Globus pallidus (tissue), 1 donor: ENCODE measurements at places on chromosomes 5 and 9.

- no peak for DNase-seq
Observed at GRCh38 chr5:171323806-171324632, 15.0 kb downstream of the TLX3 start.

GRCh38 chr9:95796029-95796428 lies 79.5 kb upstream of the ERCC6L2 start:
- no peak for DNase-seq

DNA sequence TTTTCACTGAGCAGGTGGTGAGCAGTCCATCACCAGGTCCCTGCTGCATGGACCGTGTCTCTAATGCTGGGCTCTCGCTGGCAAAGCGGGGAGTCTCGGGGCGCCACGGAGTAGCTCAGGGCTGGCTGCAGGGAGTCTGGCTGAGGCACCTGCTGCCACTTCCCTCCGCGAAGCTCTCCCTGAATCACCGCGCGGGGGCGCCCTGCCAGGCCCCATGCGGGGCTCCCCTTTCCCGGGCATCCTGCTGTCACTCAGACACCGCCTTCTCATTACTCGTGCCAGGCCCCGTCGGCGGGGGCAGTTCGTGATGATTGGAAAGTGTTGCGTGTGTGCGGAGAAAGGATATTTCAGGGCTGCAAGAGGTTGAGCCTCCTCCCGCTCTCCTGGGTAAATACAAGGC lies 335.8 kb downstream of the IRX2 start:
- no peak for DNase-seq

DNA sequence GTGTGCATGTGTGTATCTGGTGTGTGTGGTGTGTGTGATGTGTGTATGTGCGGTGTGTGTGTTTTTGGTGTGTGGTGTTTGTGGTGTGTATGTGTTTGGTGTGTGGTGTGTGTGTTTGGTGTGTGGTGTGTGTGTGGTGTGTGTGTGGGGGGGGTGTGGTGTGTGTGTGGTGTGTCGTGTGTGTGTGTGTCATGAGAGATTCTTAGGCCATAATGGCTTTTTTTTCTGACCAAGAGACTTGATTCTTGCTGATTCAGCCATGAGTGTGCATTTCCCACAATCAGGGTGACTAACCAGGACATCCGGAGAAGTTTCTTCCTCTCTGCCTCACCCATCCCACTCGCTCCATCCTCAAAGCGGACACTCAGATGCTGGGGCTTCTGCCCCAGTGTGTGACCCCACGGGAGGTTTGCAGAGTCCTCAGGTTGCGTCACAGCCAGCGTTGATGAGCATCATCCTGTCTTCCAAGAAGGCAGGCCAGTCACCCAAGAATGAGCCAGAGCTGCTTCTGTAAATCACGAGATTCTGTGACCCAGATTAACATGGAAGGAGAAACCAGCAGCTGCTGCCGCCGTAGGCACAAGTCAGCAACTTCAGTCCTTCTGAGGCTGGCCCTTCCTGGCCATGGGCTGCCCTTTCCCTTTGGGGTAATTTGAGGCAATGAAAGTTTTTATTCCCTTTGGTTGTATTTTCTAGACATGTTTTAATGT lies 12.5 kb upstream of the CTSL start:
- peak; percentile 64 for DNase-seq

GRCh38 chr5:52457810-52458209 lies 329.9 kb upstream of the ITGA1 start:
- DNase-seq: no peak

GRCh38 chr5:115857626-115858349 lies 16.1 kb downstream of the AP3S1 start:
- no peak for DNase-seq

DNA sequence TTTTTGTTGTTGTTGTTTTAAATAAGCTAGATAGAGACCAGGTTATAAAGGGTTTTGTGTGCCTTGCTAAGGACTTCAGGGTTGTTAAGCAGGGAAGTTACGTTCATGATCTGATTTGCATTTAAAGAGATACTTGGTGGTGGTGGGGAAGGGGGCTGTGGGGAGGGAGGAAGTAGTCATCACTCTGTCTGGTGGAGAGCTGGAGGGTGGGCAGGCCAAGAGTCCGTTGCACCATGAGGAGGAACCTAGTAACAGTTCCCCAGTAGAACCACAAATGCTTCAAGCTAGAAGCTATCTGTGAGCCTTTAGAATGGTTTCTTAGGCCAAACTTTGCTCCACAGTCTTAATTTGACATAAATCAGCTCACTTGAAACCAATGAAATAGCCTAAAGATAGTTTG lies 18.7 kb upstream of the ROPN1L start:
- no peak for DNase-seq

- DNase-seq: no peak
Observed at GRCh38 chr5:92694067-92694466, 887.0 kb downstream of the NR2F1-AS1 start.

DNA sequence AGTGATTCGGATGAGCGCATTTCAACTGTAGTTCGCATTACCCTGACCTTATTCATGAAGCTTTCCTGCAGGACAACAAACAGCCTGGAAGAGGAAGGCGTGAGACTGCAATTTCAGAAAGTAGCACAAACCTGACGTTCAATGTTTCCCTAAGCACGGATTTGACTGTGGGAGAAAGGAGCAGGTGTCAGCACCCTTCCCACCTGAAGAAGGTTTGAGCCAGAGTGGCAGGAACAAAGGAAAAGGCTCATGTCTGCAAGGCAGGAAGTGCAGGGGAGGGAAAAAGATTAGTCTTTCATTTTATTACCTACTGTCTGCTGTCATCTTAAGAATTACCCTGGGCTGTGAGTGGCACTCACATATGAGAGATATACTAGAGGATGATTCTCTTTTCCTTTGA lies 114.0 kb downstream of the MED10 start:
- no peak for DNase-seq

DNA sequence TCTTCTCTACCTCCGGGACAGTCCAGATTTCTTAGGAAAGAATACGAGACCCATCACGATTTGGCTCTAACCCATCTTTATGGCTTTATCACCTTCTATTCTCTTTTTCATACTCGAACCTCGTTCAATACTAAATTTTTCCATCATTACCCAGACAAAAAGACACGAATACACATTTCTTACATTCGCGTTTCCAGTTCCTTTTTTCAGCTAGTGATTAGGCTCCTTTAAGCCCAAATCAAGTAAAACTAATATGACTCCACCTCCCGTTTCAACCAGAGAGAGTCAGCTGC lies 506 bp downstream of the ZBTB6 start:
- no peak for DNase-seq

DNA sequence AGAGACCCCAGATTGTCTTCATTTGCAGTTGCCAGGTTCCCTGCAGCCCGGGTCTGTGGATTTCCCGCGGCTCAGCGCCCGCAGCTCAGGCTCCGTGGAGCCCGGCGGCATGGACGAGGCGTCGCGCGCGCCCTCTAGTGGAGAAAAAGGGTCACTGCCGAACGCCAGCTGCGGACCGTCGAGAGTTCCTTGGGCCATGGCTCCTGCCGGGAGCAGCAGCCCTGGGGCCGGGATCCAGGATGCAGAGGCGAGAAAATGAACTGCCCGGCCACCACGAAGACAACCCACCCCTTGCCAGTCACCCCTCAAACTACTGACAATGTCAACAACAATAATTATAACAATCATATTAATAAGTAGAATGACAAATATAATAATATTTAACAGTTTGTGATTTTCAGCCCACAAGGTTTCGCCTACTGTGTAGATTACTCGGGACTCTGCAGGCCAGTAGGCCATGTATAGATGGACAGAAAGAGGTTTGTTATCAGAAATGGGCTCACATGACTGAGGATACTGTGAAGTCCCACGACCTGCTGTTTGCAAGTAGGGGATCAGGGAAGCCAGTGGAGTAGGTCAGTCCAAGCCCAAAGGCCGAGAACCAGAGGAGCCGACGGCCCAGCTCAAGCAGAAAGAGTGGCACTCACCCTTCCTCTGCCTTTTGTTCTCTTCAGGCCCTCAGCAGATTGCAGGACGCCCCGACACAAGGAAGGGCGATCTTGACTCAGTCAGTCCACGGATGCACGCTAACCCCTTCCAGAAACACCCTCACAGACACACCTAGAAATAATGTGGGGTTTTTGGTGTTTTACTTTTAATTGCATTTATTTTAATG lies 43.1 kb downstream of the BOD1 start:
- DNase-seq: peak; percentile 84

- DNase-seq: no peak
Observed at GRCh38 chr5:10272053-10272874, 22.2 kb downstream of the CCT5 start.

DNA sequence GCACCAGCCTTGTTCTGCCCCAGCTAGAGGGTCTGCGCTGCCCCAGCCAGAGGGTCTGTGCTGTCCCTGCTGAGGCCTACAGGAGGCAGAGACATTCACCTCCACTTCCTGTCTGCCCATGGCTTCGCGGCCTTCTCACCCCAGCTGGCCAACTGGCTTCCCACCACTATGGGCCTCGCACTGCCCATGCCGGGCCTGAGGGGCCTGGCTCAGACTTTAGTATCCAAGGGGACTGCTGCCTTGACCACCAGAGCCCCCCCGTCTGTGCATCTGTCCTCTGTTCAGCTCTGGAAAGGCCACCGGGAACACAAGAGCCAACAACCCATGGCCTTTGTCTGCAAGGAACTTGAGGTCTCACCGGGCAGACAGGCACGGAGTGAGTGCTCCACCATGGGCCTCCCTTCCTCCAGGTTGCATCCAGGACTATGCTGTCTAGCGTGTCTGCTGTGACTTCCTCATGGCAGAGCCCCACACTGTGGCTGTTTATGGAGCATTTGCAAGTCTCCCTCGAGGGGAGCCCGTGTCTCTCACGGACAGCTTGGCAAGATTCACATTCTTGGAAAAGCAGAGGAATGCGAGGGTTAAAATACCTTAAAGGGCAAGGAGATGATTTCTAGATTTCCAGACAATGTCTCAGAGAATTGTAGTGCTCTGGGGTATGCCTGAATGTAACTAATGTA lies 1.7 kb downstream of the DCANP1 start:
- DNase-seq: no peak

DNA sequence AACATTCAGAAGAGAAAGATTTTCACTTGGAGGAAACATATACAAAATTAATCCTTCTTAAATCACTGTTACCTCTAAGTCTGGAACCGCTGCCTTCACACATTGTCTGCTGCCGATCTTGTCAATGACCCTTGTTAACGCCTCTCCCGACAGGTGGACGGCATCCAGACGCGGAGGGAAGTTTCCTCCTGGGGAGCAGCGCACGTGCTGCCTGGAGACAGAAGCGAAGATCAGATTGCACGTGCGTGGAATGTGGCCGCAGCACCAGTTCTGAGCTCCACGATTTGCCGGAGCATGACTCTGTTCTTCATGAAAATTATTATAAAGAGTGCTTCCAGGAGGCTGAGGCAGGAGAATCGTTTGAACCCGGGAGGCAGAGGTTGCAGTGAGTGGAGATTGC lies 183.6 kb upstream of the IRX4 start:
- DNase-seq: no peak

- no peak for DNase-seq
Observed at GRCh38 chr5:80705801-80706200, 51.0 kb upstream of the DHFR start.

DNA sequence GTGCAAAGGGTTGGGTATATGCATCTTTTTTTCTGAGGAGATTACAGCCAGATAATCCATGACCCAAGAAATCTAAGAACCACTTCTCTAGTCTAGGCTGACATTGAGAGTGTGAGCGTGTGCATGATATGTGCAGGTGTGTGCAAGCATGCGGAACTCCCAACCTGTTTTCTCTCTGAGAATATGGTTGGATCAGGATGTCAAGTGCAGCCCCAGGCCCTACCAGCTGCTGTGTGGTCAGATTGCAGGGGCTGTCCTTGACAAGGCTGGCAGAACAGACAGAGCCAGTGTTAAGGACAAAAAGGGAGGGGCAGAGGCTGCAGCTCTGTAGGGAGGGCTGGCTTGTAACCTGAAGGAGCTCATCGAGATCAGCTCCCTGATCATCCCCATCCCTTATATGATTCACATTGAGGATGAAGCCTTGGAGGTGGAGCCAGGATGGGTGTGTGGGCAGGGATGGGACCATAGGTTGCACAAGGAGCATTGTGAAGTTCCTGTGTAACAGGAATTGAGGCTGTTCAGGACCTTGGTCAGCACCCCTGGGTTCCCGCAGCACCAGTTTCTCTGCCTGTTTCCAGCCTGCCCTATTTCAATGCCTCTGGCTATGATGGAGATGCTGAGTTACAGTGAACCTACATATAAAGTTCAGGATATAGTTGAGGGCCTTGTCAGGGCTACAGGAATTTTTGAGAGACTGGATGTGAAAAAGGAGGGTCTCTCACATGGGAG lies 52.6 kb upstream of the ARAP3 start:
- no peak for DNase-seq

DNA sequence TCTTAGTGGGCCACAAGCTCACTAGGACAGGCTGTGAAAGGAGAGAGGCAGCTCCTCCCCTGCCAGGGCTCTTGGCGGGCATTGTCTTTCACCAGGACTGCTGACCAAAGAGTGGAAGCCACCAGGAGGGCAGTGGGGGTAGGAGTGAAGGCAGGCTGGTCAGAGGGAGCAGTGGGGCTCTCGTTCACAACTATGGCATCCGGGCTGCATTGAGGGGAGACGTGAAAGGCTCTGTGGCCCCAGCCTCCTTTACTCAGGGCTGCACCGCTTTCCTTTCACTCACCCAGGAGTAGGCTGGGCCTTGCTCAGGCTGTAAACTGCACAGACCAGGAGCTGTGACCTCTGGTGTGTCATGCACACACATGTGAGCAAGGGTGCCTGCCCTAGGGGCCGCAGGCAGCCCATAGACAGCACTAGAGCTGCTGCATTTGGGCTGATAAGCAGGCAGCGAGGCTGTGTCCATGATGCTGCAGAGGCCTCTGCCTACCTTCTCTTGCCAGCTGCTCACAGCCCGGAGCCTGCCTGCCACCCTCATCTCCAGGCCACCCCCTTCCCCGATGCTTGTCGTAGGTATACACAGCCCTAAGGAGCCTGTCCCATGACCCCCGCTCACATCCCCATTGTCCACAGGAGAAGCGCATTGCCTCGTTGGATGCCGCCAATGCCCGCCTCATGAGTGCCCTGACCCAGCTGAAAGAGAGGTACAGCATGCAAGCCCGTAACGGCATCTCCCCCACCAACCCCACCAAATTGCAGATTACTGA lies 130.4 kb downstream of the DAB2IP start:
- no peak for DNase-seq

- DNase-seq: no peak
Observed at GRCh38 chr5:81393783-81394718, at the start of gene ACOT12. ACOT12 (minus strand) TSS chr5:81394134; CDS start chr5:81394114, 20 bp downstream.

DNA sequence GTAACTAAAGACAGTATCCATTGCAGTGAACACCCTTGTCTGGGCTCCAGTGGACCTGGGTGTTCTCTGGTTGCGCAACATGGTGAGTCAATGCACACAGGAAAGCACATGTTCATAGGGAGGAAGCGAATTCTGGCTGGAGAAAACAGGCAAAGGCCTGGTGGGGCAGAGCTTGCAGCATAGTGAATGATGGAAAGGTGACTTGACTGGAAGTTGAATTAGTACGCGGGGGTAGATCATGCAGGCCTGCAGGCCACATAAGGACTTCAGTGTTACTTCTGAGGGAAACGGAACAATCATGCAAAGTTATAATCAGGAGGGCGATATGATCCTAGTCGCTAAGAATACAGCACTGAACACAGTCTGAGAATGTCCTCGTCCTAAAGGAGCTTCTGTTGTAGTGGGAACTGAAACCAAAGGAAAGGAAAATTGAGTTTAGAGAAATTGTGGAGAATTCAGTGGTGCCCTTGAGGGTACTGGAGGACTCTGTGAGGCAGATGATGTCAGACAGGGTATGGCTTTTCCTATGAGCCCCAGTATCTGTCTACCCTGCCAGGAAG lies 71.9 kb upstream of the RANBP3L start:
- DNase-seq: peak; percentile 40
